ENCODE measurements at places on chromosomes 12 and 14. TPM values are rescaled to one million over a fixed set of nuclear protein-coding genes. Genes with fewer than 3 reads are reported as not detected.

The ARHGEF25 gene
- total RNA-seq: 10.8 TPM

The EVL gene
- total RNA-seq: 34.0 TPM

The SMCO3 gene
- 7.6 TPM for total RNA-seq

The C14orf180 gene
- not detected for total RNA-seq
